Activated effector memory CD4-positive, alpha-beta T cell treated with Interleukin-2 at 50 U/mL for 16 hours (primary cell): ENCODE measurements at places on chromosomes 5 and 9.

- no peak for DNase-seq
Observed at GRCh38 chr9:125652759-125653158, 54.2 kb downstream of the MAPKAP1 start.

DNA sequence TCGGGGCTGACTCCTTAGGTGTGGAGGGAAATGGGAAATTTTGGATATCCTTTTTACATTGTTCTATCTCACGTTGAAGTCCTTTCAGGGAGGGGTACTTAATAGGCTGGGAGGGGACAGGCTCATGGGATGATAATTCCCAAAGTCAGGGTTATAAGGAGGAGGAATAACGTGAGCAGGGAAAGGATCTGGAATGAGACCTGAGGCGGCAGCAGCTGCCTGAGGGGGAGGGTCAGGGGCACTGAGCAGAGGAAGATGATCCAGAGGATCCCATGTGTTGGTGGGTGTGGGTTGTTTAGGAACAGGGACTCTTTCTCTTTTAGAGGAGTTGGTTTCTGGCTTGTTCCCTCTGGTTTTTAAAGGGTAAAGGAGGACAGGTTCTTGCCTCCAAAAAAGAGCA, 18.7 kb downstream of the IFT74 start:
- DNase-seq: no peak

DNA sequence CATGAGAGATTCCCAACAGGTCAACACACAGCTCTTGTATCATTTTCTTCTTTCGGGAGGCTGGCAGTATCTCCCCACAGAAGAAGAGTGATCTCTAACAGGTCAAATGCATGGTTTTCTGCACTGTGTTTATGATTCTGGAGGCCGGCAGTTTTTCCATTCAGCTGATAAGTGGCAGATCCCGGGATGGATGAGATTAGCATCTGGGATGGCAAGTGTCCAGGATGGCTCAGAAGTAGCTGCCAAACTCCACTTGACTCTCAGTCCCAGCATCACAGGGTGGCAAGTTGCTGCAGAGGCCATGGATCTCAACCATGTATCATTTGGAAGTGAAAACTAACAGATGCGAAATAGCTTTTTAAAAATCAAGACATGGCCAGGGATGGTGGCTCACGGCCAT, 97.8 kb upstream of the SLC44A1 start:
- DNase-seq: no peak

DNA sequence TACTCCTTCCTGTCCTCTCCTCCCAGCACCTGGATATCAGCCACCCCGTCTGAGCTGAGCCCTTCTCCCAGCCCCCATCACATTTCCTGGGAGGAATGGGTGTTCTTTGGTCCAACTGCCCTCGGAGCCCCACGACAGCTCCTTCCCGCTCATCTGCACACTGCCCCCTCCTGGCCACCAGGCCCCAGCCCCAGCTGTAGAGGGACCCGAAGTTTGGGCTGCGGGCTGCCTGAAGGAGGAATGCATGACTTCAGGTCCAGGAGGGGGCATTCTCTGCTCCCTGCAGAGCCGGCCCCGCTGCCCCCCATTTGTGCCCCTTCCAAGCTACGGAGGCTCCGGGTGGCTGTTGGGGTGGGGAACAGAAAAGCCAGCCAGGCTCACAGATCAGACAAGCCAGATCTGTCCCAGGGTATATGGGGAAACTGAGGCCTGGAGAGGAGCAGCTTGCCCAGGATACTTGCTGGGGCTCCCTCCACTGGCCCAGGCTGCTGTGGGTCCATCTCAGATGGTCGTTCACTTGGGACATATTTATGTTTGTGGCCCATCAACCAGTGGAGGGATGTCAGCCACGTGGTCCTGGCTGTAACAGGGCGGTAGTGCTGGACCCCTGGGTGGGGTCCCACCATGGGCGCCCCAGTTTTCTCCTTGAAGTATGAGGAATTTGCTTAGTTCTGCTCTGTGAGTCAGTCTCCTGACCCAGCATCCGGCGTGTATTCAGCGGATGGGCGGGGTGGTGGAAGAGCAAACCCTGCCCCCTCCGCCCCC, 33.1 kb downstream of the DAB2IP start:
- no peak for DNase-seq

DNA sequence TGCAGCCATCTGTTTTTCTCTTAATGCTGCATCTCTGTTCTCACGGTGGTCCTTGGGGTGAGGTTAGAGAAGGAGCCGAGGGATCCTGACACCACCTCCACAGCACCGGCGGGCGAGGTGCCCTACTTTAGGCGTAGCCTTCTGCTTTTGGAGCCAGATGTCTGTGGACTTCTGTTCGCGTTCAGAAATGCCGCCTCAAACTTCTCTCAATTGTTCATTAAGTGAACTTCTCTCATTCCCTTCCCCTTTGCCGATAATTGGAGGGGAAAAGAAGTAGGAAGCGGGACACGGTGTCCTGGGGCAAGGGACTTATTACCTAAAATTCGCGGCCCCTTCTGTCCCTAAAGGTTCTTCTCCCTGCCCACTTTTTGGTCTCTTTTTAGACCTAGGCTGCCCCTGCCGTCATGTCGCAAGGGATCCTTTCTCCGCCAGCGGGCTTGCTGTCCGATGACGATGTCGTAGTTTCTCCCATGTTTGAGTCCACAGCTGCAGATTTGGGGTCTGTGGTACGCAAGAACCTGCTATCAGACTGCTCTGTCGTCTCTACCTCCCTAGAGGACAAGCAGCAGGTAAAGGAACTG, 455 bp downstream of the KIF20A start:
- no peak for DNase-seq

- DNase-seq: no peak
Observed at GRCh38 chr9:7226007-7226640, 468.4 kb downstream of the KDM4C start.

- no peak for DNase-seq
Observed at GRCh38 chr5:58088941-58089340, 370.9 kb downstream of the PLK2 start.

GRCh38 chr5:102875721-102876123, 120.6 kb downstream of the PAM start:
- no peak for DNase-seq

- no peak for DNase-seq
Observed at GRCh38 chr5:44885903-44886302, 77.2 kb downstream of the MRPS30 start.

DNA sequence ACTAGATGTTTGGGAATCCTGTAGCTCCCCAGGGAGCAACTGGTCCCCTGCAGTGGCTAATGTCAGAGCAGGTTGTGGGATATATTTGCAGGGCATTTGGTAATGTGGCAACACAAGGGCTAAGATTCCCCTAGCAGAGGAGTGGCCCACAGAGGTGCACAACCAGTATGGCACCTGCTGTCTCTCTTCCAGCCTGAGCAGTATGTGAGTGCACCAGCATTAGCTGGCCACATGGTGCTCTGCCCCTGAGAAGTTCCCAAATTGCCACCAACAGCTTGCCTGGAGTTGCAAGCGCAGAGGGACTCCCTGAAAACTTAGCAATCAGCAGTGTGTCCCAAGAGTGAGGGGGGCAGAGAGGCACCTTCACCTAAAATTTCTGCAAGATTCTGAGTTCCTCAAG, 53.2 kb upstream of the SNCAIP start:
- no peak for DNase-seq

DNA sequence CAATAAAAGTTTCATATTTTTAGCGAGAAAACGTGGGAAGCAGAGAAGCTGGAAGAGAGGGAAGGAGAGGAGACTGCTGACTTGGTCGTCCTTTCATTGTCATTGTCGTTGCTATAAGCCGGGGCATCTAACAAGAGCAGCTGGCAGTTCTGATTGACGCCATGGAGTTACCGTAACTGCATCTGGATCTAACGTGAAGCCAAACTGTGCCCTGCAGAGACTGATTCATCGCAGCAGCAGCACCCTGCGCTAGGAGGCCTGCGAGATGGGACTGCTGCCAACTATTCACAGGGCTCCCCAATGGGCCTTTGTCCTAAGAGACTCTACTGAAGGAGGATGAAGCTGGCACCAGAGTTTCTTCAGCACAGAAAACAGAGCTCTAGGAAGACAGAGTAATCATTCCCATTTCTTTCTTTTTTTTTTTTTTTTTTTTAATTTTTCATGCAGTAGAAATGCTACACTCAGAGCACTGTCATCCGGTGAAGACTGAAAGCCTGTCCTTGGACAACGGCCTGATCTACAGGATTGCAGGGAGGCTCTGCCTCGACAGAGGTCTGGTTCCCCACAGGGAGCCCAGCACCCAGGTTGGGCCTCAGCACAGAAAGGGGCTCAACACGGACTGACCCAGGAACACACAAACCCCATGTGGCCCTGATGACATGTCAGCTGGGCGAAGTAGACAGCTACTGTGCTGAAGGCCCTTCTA, 47.8 kb downstream of the RETREG1 start:
- DNase-seq: no peak

- no peak for DNase-seq
Observed at GRCh38 chr5:80930940-80931339, 29.2 kb upstream of the RASGRF2 start.

GRCh38 chr9:69822116-69822750, 1.6 kb downstream of the CFAP95 start:
- DNase-seq: no peak

DNA sequence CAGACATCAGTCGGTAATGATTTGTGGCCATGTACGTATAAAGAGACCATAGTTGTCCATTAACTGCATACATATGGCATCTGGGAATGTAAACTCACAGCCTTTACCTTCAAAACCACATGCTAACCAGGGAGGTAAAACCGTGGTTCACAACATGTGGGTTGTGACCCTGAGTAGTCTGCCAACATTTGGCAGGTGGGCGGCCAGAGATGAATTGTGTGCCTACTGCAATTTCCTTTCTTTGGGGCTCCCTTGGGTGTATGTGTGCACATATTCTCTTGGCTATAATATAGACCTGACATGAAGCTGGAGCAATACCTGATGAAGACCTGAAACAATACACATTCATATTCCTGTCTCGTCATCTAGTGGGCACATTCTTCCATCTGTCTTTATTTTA, 396.0 kb downstream of the MLLT3 start:
- DNase-seq: no peak

GRCh38 chr9:135366104-135366503, 113.5 kb upstream of the PPP1R26 start:
- no peak for DNase-seq

DNA sequence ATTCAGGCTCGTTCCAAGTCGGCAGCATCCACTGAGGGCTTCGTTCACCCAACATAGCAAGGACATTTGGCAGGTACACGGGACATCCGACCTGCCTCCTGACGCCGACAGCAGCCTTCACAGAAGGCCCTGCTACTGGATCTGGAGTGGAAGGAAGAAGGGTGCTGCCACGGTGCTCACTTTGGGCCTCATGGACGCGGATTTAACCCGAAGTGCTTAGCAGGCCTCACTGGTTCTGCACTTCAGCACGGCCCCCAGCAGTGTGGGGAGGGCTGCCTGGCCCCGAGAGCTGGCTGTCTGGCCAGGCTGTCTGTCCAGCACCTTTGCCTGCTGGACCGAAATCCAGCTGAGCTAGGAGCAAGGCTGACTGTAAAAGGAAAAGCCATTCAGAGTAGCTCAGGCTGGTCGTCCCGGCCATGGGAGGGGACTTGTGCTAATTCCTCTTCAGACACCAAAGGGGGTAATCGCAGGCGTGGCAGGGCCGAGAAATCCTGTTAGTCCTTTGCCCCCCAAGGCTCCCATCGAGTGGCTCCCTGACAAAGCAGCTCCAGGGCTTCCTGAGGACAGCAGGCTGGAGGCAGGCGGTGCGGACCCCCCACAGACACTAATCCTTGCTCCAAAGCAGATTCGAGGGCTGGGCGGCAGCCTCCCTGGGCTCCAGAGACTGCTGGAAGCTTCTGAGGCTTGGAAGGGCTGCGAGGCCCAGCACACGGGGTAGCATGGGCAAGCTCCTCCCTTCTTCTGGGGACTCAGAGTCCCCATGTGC, 11.1 kb upstream of the RXRA start:
- no peak for DNase-seq

GRCh38 chr9:92292338-92293074, 991 bp downstream of the IARS1 start:
- DNase-seq: no peak

- DNase-seq: no peak
Observed at GRCh38 chr5:120454094-120454798, 9.9 kb upstream of the PRR16 start.

GRCh38 chr5:132526290-132526973, 16.9 kb downstream of the IL5 start:
- peak; percentile 1 for DNase-seq

- no peak for DNase-seq
Observed at GRCh38 chr5:116650544-116650943, 75.9 kb upstream of the SEMA6A start.

GRCh38 chr5:147467973-147468508, 41.8 kb downstream of the DPYSL3 start:
- DNase-seq: no peak

- no peak for DNase-seq
Observed at GRCh38 chr5:4735261-4735660, 404.9 kb upstream of the ADAMTS16 start.

GRCh38 chr9:101172616-101173015, 144.1 kb downstream of the PLPPR1 start:
- DNase-seq: no peak

- DNase-seq: no peak
Observed at GRCh38 chr5:1755321-1755949, 44.2 kb downstream of the MRPL36 start.

GRCh38 chr9:129113645-129114304, 2.6 kb downstream of the PTPA start:
- no peak for DNase-seq

- no peak for DNase-seq
Observed at GRCh38 chr9:98644011-98644410, 64.7 kb downstream of the GABBR2 start.

GRCh38 chr5:141504216-141504615, 15.3 kb downstream of the PCDHGC5 start:
- no peak for DNase-seq

GRCh38 chr9:99104459-99105151, at the start of gene TGFBR1:
Gene TGFBR1 (plus strand): TSS chr9:99105113. CDS start chr9:99105206, 93 bp downstream.
- peak; percentile 93 for DNase-seq

DNA sequence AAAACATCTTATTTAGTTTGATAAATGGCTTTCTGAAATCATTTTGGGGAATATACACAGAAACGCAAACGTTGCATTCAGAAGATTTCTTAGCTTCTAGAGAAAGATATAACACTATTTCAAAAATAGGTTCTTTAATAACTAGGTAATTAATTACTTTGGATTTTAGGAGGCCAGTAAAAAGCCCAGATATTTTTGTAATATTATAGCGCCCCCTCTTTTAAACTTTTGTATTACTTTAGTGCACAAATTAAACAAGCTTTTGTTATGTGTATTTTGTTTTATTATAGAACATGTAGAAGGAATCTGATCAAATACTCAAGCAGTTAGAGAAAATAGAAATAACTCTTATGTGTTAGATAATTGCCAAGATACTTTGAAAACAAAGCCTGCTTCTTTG, 57.7 kb downstream of the COMMD10 start:
- no peak for DNase-seq

DNA sequence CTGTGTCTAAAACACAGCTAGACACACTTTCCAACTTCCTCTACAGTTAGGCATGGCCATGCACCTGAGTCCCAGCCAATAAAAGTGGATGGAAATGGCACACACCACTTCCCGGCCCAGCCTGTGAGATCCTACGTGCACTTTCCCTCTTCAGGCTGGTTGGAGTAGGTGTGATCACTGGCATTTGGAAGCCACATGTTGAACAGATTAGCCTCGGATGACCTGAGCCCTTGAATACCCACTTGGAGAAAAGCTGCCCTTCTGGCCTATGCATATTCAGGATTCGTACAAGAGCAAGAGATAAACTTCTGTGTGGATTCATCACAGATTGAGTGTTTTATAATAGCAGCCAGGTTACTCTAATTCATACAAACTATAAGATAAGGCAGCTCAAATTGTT, 359.0 kb upstream of the SLC30A5 start:
- no peak for DNase-seq

GRCh38 chr5:1003296-1003937, 5.2 kb upstream of the NKD2 start:
- no peak for DNase-seq

GRCh38 chr9:115396071-115396529, 278.1 kb upstream of the TNC start:
- DNase-seq: no peak
